ENCODE measurements at places on chromosomes 11 and 22.

- DNase-seq: no peak
Observed at GRCh38 chr11:64065712-64066111, 30.0 kb downstream of the FLRT1 start.

GRCh38 chr11:75182664-75183063, 31.8 kb downstream of the SLCO2B1 start:
- DNase-seq: no peak

DNA sequence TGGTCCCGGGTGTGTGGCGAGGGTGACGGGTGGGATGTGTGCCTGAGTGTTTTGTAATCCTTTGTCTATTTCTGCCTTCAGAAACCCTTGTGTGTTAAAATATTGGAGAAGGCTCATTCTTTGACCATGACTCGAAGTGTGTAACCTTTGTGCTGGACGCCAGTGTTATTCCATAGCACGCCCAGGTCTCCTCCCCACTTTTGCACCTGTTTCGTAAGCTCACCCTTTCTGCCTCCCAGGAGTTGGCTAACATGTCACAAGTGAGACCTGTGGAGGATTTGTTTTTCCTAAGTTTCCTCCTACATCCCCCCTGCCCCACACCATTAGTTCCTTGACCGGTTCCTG, 382 bp downstream of the C11orf54 start:
- DNase-seq: peak; percentile 77

DNA sequence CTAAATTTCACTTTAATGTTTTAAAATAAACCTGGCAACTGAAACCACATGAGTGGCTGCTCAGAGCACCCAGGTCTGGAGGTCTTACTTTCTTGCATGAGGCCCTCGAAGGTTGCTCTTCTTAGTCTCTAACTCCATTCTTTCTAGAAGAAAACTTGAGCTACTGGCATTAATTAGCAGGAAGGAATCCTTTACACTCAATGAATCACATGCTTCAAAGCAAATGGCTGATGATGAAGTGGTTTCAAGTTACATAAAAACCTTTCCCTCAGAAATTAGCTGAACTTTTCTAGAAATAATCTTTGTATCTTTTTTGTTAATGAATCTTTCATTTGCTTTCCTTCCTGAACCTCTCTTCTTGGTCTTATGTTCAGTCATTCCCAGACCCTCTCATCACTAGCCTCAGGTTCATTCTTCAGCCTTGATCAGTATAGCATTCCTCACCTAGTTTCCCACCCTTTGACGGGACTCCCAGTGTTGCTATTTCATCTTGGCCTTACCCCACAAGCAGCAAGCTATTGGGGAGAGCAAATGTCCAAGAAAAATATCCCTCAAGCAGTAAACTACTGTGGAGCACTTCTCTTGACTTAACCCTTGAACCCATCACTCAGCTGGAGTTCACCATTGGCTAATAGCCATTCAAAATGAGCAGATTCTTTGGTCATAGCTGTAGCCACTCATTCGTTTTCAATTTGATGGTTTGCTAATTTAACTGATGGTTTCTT, 75.1 kb downstream of the INSC start:
- no peak for DNase-seq

- DNase-seq: no peak
Observed at GRCh38 chr11:69931994-69932910, 113.0 kb upstream of the FGF3 start.

DNA sequence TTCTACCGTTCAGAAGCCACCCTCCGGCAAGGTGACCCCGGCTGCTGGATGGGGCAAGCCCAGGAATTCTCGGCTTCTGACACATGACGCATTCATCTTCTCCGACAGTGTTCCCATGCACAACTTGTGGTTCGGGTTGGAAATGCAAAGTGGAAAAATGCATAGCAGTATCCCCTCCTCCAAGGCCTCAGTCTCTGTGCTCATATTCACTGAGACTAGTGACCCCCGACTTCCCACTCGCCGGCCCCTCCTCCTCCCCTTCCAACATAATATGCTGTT, 70.0 kb upstream of the NTM start:
- DNase-seq: peak; percentile 11

- DNase-seq: no peak
Observed at GRCh38 chr11:116595305-116595880, 177.4 kb downstream of the BUD13 start.

GRCh38 chr11:64245797-64246620, 734 bp downstream of the PPP1R14B start:
- DNase-seq: peak; percentile 100

DNA sequence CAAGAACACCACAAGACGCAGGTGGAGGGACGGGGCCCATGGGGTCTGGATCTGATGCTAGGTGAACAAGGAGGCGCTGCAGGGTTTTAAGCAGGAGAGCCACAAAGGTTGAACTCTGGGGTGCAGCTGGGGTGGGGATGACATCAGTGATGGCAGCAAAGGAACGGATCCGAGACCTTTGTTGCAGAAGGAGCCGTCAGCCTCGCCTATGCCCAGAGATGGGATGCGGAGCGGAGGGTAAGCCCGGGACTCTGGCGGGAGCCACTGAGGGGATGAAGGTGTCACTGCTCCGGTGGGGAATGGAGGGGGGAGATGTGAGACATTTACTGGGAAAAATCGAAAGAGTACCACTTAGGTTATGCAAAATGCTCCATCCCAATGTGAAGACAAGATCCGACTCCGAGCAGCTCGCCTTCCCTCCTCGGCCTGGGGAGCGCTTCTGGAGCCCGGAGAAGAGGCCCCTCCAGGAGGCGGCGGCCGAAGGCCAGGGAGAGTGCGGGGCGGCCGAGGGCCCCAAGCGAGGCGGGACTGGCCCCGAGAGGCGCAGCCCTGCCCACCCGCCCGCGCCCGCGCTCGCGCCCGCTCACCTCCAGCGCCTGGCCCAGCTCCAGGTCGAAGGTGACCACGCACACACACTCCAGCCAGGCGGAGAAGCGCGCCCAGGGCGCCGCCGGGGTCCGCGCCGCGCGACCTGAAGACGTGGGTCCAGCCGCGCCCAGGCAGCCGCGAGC, 422 bp downstream of the DENND6B start:
- no peak for DNase-seq

GRCh38 chr11:46898396-46899095, 19.8 kb downstream of the LRP4 start:
- DNase-seq: no peak

DNA sequence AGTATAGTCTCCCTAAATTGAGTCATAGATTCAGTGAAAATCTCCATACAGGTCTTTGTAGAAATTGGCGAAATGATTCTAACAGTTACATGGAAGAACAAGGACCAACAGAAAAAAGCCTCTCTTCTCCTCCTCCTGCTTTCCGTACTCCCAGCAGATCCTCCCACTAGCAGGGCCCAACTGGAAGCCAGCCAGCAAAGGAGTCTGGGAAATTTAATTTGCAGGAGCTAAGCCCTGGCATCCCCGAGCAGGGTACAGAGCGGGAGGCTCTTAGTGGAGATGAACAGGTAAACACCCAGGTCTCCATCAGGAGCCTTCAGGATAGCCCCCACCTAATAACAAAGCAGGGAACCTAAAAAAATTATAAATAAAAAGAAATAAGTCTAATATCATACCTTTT, 1473.8 kb downstream of the TBC1D22A start:
- DNase-seq: no peak

DNA sequence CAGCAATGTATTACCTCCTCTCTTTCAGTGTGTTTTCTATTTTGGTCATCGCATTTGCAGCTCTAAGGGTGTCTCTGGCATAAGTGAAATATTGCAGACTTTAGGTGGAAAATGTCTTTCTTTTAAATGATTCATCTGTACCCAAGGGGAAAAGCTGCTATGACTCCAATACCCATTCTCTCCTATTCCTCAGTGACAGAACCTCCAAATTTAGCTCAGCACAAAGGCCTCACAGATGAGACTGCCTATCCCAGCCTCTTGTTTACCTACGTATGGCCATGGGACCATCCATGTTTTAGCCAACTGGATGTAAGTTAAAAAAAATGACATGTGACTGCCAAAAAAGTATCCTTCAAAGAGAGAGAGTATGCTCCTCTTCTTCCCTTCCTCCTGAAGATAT, 7.9 kb downstream of the MTMR2 start:
- no peak for DNase-seq

DNA sequence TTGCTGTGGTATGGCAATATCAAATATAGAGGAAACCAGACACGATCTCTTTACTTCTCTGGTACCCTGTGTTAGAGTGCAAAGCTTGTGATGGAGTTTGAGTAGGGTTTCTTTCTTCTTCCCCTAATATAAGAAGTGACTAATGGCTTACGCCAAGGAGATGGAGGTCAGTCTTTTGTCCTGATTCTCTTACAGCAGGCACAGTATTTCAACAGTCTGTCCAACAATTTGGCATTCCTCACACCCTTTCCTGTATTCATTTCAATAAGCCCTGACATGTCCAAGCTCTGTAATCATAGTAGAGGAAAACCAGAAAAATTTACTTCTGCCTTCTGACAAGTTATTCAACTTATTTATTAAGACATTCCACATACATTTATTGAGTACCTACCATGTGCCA, 546.2 kb downstream of the TMEM135 start:
- no peak for DNase-seq

- DNase-seq: no peak
Observed at GRCh38 chr11:26283852-26284408, 48.0 kb upstream of the ANO3 start.

DNA sequence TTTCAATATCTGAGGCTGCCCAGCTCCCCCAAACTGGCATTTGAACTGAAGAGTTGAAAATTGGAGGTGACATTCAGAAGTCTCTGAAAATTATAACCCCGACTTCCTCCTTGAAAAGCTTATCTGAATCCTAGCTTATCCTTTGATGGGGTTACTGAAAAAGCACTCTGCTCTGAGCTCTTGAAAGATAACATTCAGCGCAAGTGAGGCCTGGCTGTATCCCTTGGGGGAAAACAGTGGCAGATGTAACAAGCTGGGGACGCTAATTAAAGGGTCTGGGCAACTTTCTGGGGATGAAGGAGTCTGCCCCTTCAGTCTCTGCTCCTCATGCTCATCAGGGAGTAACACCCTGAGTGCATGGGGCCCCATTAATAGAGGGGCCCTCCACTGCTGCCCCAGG, 402.0 kb upstream of the CADM1 start:
- no peak for DNase-seq

- DNase-seq: peak; percentile 74
Observed at GRCh38 chr11:100925935-100926334, 203.7 kb downstream of the PGR start.

DNA sequence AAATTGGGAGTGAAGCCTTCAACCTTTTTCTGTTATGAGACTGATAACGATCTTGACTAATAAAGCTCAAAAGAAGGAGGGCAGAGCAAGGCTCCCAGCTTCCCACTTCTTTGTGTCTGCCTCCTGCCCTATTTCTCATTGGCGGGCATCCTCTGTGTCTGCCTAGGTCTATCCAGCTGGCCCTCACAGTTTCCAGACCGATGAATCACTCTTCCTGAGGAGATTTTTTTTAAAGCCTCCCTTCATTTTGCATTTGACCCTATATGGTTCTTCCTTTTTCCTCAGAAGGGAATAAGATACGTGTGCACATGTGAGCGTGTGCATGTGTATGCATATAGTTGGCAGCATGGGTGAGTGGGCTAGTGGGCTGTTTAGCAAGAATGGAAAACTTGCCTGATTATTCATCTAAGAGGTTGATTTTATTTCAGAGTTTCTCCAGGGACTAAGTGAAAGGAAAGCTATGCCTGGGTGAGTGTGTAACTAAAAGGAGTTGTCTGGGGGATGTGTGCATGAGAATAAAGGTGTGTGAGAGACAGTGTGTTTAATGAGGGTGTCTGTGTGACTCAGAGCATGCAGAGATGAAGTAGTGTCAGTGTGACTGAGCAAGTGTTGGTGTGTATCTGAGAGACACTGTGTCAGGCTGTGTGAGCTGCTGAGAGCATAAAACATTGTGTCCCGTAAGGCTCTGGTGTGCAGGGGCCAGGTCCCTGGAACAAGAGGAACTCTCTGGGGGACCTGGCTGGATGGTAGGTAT, 12.2 kb downstream of the PHLDB1 start:
- peak; percentile 95 for DNase-seq

DNA sequence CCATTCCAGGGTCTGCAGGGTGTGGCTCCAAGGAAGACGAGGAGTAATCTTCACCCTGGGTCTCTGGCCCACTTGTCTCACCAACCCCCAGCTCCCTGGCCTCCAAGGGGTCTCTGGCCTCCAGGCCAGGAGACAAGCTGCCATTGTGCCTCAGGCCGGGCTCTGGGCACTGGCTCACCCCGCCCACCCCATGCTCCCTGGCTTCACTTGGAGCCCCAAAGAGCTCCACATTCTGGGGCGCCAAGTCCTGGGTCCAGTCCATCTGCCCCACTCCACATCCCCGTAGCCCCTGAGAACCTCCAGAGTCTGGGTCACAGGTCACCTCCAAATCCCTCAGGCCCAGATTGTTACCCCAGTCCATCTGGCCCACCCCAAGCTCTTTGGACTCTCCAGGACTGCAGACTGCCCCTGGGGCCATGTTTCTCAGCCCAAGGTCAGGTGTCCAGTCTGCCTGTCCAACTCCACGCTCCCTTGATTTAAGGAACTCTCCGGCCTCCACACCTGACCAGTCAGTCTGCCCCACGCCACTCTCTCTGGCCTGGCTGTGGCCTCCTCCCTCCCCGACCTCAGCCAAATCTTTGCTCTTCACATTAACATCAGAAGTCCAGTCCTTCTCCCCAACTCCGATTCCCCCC, 16.2 kb downstream of the TNKS1BP1 start:
- DNase-seq: no peak

GRCh38 chr22:46457502-46458488, 79.6 kb downstream of the CELSR1 start:
- peak; percentile 5 for DNase-seq

DNA sequence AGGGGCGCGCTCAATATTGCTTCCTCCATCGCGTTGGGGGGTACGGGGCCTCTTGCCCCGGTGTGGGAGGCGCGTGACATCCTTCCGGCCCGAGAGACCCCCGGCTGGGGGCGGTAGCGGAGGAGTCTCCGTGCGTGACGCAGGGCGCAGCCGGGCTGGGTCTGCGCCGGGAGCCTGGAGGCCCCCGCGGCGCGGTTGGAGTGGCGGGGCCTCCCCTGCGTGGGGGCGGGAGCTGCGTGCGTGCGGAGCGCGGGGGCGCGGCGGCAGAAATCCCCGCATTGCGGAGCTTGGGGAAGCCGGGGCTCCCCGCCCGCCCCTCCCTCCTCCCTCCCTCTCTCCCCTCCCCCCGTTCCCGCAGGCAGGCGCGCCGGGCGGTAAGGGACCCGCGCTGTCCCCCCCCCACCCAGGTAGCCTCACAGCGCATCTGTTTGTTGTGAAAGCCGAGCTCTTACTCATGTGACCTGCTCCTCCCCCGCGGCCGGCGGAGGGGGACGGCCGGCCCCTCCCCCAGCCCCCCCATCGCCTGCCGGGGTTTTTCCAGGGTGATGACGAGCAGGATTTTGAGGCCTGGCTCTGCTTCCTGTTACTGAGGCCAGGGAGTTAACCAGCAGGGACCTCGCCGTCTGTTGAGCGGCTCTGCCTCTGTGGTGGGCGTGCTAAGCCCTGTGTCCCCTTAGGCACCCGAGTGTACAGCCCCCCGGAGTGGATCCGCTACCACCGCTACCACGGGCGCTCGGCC, 1.6 kb downstream of the PIM3 start:
- DNase-seq: peak; percentile 85

Measured in LHCN-M2 (cell line).